ENCODE measurements at places on chromosomes 2 and 18.

- DNase-seq = no peak
These were observed 470.8 kb downstream of the RIT2 start for GRCh38 chr18:42644729-42645131.

DNA sequence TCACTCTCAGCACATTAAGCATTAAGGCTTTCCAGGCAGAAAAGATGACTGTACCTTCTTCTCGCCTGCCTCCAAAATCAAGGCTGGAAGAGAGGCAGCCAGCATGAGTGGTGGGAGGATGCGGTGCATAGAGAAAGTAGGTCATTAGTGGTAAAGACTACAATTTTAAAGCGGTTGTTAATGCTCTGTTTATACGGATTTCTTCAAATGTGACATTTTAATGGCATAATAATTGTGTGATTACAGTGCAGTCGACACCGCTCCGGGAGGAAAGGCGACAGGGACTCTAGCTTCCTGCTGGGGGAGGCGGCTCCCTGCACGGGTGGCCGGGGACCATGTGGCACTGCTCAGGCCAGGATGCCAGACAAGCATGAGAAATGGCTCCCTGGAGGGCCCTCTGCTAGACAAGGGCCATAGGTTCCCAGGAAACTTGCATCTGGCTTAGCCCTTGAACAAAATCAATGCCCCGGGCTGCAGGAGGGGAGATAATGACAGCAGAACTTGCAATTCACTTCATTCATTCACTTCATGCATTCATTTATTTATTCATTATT, 129.6 kb downstream of the GALNT14 start:
- DNase-seq = no peak

DNA sequence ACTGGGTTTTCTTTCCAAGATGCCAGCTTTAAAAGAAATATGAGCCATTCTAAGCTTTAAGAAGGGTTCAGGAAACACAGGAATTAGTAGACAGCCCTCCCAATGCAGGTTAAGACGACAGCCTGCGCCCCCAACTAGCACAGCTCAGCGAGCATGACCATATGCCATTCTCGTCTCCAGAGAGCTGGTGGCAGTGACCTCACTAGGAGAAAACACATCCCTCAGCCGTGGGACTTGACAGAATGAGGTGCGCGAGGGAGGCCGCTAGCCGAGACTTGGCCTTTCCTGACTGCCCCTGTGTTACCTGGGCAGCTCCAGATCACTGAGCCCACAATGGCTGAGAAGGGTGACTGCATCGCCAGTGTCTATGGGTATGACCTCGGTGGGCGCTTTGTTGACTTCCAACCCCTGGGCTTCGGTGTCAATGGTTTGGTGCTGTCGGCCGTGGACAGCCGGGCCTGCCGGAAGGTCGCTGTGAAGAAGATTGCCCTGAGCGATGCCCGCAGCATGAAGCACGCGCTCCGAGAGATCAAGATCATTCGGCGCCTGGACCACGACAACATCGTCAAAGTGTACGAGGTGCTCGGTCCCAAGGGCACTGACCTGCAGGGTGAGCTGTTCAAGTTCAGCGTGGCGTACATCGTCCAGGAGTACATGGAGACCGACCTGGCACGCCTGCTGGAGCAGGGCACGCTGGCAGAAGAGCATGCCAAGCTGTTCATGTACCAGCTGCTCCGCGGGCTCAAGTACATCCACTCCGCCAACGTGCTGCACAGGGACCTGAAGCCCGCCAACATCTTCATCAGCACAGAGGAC, 103.9 kb downstream of the MAPK4 start:
- DNase-seq = no peak

DNA sequence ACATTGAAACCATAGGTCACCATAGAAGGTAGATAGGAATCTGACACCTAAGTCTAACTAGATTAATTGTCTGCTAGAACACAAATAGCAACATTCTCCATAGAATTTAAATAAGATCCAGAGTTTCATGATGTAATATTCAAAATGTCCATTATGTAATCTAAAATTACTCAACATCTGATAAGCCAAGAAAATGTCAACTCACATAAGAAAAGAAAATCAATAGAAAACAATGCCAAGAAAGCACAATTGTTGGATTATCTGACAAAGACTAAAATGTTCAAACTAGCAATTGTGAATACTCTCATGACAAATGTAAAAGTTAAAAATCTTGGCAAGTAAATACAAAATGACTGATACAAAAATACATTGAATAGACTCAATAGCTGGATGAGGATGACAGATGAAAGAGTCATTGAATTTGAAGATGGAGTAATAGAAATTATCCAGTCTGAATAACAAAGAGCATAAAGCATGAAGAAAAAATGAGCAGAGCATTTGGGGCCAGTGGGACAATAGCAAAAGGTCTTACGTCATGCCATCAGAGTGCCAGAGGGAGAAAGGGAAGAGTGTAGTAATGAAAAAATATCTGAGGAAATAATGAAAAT, 358.6 kb downstream of the METTL4 start:
- DNase-seq = no peak

- no peak for DNase-seq
These were observed 93.7 kb downstream of the TRIM43 start for GRCh38 chr2:95685513-95685912.

GRCh38 chr2:234580686-234581085, 83.8 kb upstream of the ARL4C start:
- no peak for DNase-seq

DNA sequence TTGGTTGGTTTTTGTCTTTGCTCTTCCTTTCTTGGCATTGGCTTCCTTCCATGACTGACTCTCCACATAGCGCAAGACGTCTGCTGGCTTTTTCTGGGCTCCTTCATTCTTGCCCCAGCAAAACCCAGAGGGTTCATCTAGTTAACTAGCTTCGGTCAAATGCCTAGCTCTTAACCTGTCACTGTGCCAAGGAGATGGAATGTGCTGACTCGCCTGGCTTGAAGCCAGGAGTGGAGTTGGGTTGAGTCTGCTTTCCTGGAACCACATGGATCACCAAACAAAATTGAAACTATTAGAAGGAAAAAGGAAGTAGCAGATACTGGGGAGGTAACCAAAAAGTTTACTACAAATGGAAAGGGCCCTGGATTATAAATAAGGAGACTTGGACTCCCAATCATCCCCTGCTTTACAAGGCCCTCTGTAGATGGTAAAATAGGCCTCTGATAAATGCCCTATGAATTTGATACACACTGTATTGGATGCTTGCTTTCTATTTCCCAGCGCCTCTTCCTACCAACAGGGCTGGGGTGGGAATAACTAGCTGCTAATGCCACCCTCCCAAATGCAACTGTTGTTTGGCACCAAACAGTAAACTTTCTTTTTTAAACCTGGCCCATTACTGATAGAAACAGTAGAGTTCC, 11.3 kb downstream of the MALT1 start:
- DNase-seq = peak; percentile 43

GRCh38 chr2:239292531-239292930, 108.3 kb downstream of the HDAC4 start:
- no peak for DNase-seq

- DNase-seq = no peak
These were observed 12.3 kb upstream of the SLC35F5 start for GRCh38 chr2:113768770-113769169.

- no peak for DNase-seq
These were observed 175.5 kb downstream of the ZFP36L2 start for GRCh38 chr2:43050866-43051265.

DNA sequence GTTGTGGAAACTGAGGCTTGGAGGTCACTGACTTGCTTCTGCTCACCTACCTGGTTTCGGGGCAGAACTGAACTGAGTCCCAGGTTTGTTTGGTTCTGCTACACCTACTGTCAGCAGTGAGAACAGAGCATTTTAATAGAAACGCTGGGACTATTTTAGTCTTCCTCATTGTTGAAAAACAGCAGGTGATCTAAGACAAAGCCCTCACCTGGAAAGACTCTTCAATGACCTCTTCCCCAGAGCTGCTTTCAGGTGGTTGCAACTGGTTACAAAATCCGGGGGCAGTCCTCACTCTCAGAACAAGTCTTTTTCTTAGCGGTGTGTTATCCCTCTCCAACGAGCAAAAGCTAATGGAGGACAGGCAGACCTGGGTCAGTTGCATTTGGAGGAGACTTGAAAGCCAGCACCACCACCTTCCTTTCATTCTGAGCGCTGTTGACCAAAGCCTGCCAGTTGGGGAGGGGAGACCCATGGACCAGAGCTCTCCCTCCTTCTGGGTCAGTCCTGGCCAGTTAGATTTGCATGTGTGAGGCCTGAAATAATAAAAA, 217.0 kb downstream of the NCK2 start:
- no peak for DNase-seq

DNA sequence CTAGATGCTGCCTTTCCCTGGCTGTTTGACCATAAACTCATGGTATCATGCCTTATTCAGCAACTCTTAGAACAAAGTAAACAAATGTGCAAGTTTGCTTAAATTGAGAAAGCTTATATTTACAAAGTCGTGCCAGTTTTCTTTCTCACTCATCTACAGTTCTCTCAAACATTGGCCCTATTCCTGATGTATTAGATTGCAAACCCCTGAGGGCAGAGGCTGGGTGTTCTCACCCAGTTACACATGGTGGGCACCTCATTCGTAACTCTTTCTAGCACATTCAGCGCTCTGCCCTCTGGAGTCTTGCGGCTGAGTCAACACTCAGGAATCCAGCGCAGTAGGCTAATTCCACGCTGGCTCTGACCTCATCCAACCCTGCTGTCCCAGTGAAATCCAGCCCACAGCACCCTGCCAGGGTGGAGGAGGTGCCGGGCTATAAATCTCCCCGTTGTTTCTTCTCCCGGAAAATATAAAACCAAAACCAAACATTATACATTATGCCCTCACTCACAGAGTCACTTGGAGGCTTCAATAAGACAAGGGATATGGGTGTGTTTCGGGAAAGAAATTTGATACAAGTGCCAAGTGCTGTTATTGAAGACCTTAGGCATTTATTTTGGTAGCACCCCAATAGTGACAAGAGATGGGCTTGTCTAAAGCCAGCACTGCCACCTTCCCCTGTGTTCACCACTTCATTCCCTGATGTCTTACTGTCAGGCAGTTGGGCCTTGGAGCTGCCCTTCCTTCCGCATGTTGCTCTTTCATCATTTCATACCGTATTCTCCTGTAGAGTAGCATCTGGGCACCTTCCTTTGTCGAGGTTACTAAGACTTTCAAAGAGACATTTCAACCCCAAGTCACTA, 287.4 kb downstream of the PRKCE start:
- DNase-seq = peak; percentile 91

GRCh38 chr2:190811811-190812210, 68.8 kb upstream of the GLS start:
- DNase-seq = no peak

DNA sequence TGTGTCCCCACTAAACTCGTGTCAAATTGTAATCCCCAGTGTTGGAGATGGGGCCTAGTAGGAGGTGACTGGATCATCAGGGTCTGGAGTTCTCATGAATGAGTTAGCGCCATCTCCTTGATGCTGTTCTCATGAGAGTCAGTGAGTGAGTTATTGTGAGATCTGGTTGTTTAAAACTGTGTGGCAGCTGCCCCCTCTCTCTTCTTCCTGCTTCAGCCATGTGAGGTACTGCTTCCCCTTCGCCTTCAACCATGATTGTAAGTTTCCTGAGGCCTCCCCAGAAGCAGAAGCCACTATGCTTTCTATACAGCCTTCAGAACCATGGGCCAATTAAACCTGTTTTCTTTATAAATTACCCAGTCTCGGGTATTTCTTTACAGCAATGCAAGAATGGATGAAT, 50.4 kb downstream of the AP1S3 start:
- DNase-seq = no peak

GRCh38 chr2:186605041-186605440, 15.2 kb downstream of the ITGAV start:
- DNase-seq = no peak

- no peak for DNase-seq
These were observed 260.5 kb downstream of the C1D start for GRCh38 chr2:67802291-67802690.

DNA sequence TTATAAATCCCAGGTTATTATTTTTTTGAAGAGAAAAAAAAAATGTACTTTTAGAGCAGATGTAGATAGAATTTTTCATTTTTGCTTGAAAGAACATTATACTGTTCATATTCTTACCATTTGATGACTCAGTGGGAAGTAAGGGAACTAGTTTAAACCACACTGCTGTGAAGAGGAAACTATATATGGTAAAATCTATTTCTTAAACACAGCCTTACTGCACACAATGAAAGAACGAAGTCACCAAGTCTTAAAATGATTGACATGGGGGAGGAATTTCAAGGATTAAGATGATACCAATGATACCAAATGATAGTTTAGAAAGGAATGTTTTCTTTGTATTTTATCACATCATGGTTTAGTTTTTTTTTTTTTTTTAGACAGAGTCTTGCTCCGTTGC, 5.0 kb downstream of the ACTR2 start:
- DNase-seq = no peak

GRCh38 chr2:241931084-241931975, 61.8 kb downstream of the RTP5 start:
- DNase-seq = no peak

DNA sequence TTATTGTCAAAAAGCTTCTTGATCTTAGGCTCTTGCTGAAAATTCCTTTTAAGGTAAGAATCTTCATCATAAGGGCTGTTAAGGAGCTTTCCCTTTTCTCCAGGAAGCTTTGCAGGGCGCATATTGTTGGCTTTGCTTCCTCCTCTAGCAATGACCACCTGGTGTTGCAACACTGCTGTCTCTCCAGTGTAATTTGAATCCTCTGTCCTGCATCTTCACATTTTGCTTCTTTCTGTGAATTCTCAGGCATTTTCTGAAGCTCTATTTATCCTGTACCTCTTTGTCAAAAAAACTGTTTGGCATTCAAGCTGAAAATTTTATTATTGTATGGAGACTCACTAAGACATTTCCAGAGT, 533.1 kb upstream of the CHAC2 start:
- DNase-seq = no peak

GRCh38 chr18:43627848-43628530, 350.7 kb upstream of the SYT4 start:
- DNase-seq = no peak

DNA sequence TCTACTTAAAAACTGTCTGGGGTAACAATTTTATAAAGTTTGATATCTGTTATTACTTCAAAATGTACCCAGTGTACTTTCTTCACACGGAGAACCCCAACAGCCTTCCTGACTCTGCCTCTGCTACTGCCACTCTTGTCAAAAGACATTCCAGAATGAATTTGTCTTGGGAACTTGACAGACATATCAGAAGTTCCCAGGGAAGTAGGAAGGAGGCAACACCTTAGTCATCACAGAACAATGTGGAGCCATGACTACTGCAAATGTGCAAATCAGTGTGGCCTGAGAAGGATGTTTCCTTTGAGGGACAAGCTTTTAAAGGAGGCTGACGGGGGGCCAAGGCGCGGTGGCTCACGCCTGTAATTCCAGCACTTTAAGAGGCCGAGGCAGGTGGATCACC, 133.8 kb upstream of the RNF152 start:
- no peak for DNase-seq

DNA sequence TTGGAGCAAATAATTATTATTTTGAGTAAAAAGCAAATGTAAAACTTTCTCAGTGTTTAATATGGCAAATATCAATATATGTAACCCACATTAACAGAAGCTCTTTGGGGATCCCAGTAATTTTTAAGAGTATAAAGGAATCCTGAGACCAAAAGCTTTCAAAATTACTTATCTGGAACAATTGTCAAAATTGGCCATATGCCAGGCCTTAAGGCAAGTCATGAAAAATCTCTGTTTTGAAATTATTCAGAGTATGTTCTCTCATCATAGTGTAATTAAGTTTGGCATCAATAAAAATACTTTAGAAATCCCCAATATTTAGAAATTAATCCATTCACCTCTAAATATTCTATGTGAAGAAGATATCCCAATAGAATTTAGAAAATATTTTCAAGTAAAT, 225.3 kb upstream of the ARL4C start:
- DNase-seq = no peak

GRCh38 chr18:44944461-44944860, 263.8 kb downstream of the SETBP1 start:
- no peak for DNase-seq

GRCh38 chr2:177551989-177552421, 159.4 kb downstream of the AGPS start:
- peak; percentile 88 for DNase-seq
